ENCODE measurements at places on chromosomes 3 and 15. TPM values are rescaled to one million over a fixed set of nuclear protein-coding genes. Genes with fewer than 3 reads are reported as not detected.

ROPN1B gene
- 0.25 TPM for total RNA-seq

MTHFS gene
- total RNA-seq, result 9.8 TPM

CFAP100 gene
- not detected for total RNA-seq

UACA gene
- 1.1 TPM for total RNA-seq

FBLN2 gene
- total RNA-seq, result 0.19 TPM

CCDC191 gene
- total RNA-seq, result 3.7 TPM

GRK7 gene
- 0.19 TPM for total RNA-seq

PLA1A gene
- total RNA-seq, result not detected

ANKRD63 gene
- total RNA-seq, result not detected
